ENCODE measurements at places on chromosomes 2 and 18.
A peak's percentile ranks its signal among the peaks of the same experiment; 100 is the strongest.

DNA sequence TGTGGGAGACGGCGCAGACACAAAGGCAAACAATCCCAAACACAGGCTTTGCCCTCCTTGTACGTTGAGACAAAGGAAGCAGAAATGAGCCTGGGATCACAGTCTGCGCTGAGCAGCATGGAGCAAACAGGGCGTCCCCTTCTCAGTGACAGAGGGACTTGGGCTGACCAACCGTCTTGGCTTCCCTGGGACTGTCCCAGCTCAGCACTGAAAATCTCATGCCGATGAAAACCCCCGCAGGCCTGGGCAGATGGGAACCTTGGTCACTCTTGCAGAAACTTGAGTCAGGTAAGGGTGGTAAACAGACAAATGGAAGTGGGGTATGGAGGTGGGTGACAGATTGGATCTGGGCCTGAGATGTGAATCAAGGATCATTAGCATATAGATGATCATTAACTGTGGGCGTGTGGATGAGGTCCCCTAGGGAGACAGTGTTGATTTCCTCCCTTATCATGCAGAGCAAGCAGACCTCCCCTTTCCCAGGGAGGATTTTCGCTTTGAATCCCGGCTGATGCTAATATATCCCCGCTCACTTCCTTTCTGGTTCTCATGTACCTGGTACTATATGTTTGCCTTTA, 19.1 kb upstream of the SH3BP4 start:
- no peak for DNase-seq

DNA sequence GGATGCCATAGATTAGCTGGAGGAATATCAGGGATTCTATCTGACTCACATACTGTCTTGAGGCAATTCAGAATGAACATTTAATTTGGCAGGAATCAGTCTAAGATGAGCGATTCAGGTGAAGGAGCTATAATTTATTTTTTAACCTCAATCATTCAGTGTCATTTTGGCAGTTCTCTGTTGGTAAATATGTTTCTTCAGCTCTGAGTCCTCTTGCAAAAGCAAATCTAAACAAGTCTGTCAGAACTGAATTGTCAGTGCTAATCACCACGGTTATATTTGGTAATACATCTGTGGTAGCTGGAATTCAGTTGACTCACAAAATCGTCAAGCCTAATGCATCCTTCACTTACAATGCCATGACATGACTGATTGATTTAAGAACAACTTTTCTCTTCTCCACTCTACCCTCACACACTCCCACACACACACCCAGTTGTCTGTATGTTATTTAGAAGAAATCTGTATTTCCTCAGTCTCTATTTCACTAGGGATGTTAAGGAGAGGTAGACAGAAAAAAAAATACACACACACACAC, 516.6 kb upstream of the NXPH2 start:
- DNase-seq = no peak

GRCh38 chr2:84481702-84482101, 22.6 kb upstream of the SUCLG1 start:
- peak; percentile 39 for DNase-seq

DNA sequence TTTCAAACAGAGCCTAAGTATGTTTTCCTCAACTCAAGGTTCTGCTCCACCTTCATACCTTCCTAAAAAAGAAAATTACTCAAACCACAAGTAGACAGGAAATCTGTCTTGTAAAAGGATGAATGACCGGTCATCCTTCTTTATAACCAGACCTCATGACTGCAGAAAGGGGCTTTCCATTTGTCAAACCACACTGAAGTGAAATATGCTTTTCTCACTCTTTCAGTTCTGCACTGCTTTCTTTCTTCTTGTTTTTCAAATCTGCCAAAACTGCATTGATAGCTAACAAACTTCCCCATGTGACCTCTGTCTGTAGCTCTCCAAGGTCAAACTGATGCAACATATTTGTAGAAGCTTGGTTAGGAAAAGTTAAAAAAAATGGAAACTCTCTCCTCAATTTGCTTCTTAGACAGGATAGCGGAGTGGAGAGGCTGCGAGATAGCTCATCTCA, 308.9 kb upstream of the CCDC68 start:
- peak; percentile 58 for DNase-seq

DNA sequence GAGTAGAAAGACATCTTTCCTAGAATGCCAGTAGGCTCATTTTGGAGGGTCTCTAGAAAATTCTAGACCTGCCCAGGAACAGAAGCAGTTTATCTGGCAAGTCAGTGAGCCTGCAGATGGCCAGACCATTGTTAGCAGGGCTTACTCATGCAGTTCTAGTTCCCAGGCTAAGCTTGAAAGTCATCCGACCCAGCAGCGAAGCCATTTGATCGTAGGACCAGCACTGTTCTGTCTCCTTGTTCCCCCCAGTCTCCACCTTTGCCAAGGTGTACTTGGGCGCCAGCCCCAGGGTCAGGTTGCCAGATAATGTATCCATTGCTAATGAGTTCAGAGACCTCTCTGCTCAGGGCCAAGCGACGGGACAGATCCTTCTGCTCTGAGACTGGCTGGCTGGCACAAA, 70.1 kb downstream of the EPAS1 start:
- no peak for DNase-seq

GRCh38 chr2:226838722-226839121, 2.9 kb downstream of the RHBDD1 start:
- no peak for DNase-seq

DNA sequence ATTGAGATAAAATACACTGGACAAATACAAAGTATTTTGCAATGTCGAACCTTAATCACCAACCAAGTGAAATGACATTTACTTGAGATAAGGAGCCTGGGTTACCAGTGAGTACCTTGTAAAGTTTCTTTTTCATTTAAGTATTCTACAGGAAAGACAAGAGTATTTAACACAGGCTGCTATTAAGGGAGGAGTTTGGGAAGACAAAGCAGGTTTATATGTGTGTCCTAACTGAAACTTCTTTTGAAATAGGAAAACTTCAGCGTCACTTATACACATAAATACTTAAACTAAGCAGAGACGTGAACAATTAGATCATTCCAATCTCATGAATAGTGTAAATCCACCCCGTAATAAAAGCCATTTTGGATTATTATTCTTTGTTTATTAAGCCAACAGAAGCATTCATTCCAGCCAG, 126.7 kb upstream of the CYP26B1 start:
- no peak for DNase-seq

GRCh38 chr18:10213526-10213925, 240.9 kb upstream of the APCDD1 start:
- no peak for DNase-seq

DNA sequence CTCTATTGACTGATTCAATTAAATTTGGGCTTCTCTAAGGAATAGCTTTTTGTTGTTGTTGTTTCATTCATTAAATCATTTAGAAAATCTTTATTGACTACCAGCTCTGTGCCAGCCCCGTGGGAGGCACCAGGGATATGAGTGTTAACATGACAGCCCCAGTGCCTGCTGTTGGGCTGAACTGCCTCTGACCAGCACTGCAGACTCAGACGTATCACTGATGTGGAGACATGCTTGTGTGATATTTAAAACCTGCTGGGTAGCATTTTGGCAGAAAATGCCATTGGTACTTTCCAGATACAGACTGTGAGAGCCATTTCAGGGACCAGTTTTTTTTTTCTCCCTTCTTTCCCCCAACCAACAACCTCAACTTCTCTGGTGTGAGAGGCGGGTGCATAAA, 38.6 kb upstream of the KCNF1 start:
- DNase-seq = no peak

DNA sequence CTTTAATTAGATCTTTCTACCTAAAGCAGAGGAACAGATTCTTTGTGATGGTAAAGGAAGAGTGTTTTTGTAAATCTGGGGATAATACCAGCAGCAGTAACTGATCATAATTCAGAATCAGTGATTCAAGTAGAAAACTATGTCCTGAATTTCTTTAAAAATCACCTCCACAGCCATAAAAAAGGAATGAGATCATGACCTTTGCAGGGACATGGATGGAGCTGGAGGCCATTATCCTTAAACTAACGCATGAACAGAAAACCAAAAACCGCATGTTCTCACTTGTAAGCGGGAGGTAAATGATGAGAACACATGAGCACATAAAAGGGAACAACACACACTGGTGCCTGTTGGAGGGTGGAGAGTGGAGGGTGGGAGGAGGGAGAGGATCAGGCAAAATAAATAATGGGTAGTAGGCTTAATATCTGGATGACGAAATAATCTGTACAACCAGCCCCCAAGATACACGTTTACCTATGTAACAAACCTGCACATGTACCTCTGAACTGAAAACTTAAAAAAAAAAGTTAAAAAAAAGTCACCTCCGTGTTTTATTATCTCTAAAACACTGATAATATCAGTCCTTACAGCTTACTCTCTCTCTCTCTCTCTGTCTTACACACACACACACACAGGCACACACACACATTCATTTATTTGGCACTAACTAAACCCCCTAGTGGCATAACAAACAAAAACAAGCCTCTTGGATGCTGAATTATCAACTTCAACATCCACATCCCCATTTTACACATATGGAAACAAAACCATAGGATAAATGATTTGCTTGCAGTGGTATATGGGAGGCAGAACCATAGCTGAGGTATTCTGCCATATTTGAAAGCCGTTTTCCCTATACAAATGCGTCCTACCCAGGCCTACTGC, 1.4 kb downstream of the TM4SF20 start:
- no peak for DNase-seq

- DNase-seq = no peak
Observed at GRCh38 chr2:74292751-74293150, 50.5 kb downstream of the SLC4A5 start.

DNA sequence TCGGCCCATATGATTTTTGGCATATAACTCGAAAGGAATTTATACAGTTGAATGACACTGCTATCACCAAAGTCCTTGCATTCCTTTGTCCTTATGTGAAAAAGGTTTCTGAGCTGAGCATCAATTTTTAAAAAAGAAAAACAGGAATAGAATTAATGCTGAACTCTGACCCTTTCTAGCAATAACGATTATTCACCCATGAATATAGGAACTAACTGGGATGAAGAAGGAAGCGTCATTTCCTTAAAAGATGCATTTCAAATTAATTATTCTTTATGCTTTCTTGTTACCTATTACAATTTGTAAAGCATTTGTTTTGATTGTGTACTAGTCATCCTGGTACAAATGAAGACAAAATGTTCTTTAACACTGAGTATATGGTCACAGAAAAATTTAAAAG, 19.3 kb downstream of the TMEM247 start:
- no peak for DNase-seq

DNA sequence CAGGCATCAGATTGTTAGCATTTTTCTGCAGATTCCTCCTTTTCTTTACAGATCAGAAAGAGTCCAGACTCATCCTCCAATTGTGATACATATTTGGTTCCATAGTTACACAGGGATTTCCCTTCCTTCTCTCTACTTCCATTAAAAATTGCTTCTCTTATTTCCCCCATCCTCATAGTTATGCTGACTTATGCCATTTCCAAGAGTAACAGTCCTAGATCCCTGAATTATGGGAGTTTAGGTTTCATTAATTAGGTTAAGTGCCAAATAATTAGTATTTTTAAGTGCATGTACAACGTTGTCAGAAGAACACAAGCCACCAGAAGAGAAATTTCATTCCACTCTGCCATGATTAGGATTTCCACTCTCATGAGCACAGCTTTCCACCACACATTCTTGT, 198.5 kb downstream of the BARD1 start:
- DNase-seq = no peak

GRCh38 chr18:58516514-58517285, 112.2 kb downstream of the ALPK2 start:
- no peak for DNase-seq

- peak; percentile 33 for DNase-seq
Observed at GRCh38 chr2:42135381-42136312, 33.5 kb upstream of the EML4 start.

GRCh38 chr2:162317058-162317742, 1.3 kb downstream of the IFIH1 start:
- no peak for DNase-seq

- DNase-seq = no peak
Observed at GRCh38 chr2:8636721-8637636, 44.9 kb upstream of the ID2 start.

- no peak for DNase-seq
Observed at GRCh38 chr2:171410624-171411023, 23.2 kb downstream of the METTL8 start.

- no peak for DNase-seq
Observed at GRCh38 chr2:122028371-122029100, 273.1 kb downstream of the TSN start.

GRCh38 chr18:46939337-46939963, 22.0 kb downstream of the KATNAL2 start:
- DNase-seq = no peak

GRCh38 chr2:174931724-174932123, 73.5 kb downstream of the CHN1 start:
- no peak for DNase-seq

- DNase-seq = no peak
Observed at GRCh38 chr2:143946436-143947391, 573.2 kb downstream of the ZEB2 start.

- no peak for DNase-seq
Observed at GRCh38 chr2:128310094-128310716, 8.5 kb downstream of the HS6ST1 start.

- DNase-seq = no peak
Observed at GRCh38 chr2:148957023-148957422, 81.5 kb upstream of the LYPD6B start.

GRCh38 chr2:56613920-56614319, 430.1 kb downstream of the CCDC85A start:
- DNase-seq = no peak

- DNase-seq = no peak
Observed at GRCh38 chr18:75132931-75133525, 75.9 kb downstream of the PTGR3 start.

- no peak for DNase-seq
Observed at GRCh38 chr2:187093771-187094412, 244.9 kb upstream of the ZSWIM2 start.

DNA sequence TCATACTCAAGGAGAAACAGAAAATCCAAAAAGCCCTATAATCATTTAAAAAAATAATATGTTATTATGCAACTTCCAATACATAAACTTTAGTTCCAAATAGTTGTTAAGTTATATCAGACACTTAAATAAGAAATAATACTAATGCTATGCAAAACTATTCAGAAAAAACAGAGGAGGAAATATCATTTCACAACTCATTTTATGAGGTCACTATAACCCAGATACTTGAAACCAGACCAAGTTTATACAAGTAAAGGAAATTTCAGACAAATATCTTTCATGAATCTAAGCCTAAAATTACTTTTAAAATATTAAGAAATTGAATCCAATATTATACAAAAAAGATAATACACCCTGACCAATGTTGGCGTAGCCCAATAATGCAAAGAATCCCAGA, 260.8 kb downstream of the CD226 start:
- no peak for DNase-seq

GRCh38 chr2:58378152-58378551, 137.0 kb upstream of the FANCL start:
- no peak for DNase-seq

DNA sequence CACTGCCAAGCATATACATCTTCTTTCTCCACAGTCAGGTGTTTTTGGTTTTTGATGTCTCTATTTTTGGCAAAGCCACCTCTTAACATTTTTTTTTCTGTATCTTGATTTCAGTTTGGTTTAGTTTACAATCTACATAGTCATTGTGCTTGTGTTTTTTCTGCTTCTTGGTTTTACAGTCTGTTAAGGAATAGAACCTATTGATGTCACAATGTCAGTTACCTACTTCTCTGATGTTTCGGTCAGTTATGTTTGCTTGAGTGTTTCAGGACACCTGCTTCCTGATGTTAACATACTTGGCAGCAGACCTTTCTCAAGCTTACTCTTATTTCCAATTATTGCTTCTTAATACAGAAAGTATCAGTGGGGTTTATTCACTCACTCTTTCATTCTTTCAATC, 253.3 kb downstream of the SPAG16 start:
- DNase-seq = no peak
